ENCODE measurements at places on chromosomes 1 and 21. TPM values are rescaled to one million over a fixed set of nuclear protein-coding genes. Genes with fewer than 3 reads are reported as not detected.

GUCA2B gene
- not detected for total RNA-seq

PTGS2 gene
- total RNA-seq = 1.3 TPM

GRCh38 chr1:71834601-71835441, 447.5 kb downstream of the NEGR1 start:
- no peak for DNase-seq

- DNase-seq = peak; percentile 99
Observed at GRCh38 chr1:234997201-234997895, 131.3 kb downstream of the TOMM20 start.

DNA sequence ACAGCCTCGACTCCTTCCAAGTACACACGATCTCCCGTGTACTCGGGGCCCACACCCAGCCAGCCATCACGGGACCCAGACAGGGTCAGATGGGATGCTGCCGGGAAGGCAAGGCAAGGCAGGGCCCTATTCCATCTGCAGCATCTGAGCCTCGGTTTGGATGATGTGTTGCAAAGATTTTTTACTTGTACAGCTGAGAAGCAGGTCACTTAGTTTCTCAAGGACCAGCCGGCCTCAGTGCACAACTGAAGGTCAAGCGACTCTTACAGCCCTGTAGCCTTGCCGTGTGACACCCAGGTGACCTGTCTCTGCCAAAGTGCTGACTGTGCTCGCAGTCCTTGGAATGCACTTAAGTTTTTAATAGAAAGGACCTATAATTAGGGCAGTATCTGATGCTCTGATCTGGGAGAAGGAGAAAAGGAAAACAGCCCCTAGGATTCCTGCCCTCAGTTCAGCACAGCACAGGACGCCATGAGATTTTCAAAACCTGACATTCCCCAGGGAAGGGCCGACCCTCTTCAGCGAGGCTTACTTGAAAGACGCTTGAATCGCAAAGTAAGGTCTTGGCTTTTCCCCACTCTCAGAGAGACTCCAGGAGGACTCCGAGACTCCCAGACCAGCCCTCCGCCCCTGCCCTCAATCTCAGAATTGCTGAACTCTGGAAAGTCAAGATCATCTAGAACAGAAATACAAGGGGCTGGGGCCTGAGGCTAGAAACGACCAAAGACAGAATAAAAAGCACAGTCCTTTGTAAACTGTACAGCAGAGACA, 1.3 kb downstream of the GPR157 start:
- DNase-seq = no peak

WDR3 gene
- total RNA-seq = 15.7 TPM

PLEKHA6 gene
- 3.8 TPM for total RNA-seq

DNA sequence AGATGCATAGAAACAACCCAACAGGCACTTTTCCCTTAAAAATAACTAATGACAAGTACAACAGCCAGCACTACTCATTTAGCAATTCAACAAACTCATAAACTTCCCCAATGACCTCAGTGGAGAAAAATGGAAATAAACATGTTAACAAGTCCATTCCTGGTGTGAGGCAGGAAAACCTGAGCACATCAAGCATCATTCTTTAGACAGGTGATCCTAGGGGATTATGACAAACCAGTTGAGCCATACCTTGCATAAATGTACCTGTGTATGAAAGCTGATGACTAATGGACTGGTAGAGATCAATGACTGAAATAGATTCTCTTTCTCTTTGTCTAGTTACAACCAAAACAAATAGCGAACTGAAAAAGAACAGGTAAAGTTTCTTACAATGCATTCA, 7.0 kb downstream of the COL24A1 start:
- no peak for DNase-seq

- peak; percentile 56 for DNase-seq
Observed at GRCh38 chr1:11138952-11139351, 39.3 kb upstream of the EXOSC10 start.

GRCh38 chr1:119727991-119728390, 16.3 kb downstream of the PHGDH start:
- DNase-seq = no peak

DNA sequence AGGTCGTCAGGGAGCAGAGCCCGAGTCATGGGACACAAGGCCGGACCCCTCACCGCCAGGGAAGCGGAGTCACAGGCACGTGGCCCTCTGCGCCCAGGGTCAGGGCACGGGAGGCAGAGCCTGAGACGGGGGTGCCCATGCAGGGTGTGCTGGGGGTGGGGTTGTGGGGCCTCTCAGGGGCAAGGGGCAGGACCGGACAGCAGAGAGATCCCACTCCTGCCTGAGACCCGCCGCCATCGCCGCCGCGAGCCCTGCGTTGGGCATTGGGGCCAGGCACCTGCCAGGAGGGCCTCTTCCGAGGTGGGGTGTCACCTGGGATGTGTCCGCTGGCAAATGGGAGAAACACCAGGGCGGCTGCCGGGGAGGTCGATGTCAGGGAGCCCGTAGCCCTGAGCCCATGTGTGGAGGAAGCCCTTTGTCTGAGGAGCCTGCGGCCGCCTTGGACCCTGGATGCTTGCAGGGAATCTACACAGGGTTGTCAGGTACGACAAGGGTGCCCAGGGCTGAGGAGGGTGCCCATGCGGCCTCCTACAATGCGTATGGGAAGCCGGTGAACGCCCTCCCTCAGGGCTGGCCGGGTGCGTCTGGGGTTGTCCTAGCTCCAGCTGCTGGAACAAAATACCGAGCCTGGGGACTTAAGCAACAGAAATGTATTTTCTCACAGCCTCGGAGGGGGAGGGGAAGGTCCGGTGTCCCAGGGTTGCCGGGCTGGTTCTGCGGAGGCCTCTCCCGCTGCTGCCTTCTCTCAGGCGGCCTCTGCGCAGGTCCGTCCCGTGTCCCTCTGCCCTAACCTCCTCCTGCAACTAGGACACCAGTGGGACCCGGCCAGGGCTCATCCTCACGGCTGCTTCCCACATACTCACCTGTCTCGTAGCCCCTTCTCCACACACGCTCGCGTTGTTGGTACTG, 16.4 kb upstream of the C1orf159 start:
- DNase-seq = no peak

DNA sequence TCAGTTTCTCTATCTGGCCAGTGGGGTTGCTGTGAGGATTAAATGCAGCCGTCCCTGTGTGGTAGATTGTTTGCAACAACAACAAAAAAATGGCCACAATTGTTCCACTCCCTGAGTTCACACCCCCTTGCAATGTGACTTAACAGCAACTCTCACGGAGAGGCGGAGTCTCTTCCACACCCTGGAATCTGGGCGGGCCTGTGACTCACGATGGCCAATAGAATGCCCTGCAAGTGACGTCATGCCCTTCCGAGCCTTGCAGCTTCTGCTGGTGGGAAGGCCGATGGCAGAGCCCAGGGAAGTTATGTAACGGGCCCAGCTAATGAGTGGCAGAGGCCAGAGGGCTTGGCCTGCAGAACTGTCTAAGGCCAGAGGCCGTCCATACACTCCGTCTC, 87.9 kb downstream of the RIPK4 start:
- DNase-seq = peak; percentile 90

MYOC gene
- 2.1 TPM for total RNA-seq

VWA5B1 gene
- total RNA-seq = not detected

OPTC gene
- total RNA-seq = not detected

Data from fibroblast of lung (primary cell).